Stimulated activated CD8-positive, alpha-beta memory T cell treated with anti-CD3 and anti-CD28 coated beads, Interleukin-2, amount 100 ng/mL, for 1 hour (primary cell): ENCODE measurements at places on chromosomes 5 and 9.
A peak's percentile ranks its signal among the peaks of the same experiment; 100 is the strongest.

DNA sequence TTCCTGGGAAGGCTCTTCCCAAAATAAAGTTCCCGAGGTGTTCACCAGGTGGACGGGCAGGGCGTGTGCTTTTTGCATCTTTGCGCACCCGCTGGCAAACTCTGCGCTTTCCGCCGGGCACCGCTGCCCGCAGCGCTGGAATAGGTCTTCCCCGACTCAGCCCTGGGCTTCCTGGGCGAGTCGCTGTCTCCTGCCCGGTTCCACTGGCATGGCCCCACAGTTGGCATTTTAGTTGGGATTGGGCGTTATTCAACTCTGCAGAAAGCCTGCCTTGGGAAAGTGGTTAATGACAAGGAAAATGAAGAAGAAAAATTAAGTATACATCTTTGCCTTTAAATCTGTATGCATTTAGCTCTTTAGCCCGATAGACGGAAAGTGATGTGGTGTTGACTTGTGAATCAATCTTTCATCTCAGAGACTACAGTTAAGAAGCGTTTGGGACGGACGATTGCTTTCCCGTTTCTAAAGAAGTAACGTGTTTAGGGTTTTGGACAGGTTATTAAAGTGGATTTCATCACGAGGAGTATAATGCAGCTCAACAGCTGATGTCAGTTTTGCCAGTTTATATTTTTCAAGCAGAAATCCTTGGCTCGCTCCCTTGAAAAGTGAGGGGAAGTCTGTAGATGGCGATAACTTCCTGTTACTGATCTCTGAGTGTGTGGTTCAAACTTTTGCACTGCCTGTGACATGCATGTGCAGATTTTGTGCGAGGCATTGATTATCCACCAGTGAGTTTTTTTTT is 946 bp downstream of the ADCY2 start:
- no peak for DNase-seq

DNA sequence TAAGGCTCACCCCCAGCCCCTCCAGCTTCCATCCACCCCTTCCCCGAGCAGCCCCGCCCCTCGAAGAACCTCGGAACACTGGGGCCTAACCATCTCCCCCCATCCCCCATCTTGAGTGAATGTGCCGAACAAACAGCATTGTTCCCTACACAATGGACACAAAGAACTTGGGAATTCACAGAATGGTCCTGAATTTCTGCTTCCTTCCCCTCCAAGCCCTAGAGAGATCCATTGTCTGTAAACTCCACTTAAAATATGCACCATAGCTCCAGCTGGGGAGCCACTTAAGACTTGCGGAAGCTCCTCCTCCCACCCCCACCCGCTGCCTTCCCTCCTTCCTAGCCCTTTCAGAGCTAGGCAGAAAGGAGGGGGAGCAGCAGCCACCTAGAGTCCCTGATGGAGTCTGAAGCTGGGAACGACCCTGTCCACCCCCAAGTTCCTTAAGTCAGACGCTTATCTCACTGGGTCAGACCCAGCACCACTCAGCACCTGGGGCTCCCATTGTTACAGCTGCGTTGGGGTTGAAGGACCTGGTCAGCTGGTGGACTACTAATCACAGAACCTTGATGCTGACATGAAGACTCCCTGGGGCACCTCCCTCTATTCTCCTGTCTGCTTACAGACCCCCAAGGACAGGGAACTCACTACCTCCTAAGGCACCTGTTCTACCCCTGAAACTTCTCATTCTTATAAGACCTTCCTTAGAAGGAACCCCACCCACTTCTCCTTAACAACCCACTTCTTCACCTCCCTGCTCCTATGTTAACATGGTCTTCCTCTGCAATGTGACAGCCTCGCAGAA is 61.4 kb downstream of the PCDH1 start:
- no peak for DNase-seq

DNA sequence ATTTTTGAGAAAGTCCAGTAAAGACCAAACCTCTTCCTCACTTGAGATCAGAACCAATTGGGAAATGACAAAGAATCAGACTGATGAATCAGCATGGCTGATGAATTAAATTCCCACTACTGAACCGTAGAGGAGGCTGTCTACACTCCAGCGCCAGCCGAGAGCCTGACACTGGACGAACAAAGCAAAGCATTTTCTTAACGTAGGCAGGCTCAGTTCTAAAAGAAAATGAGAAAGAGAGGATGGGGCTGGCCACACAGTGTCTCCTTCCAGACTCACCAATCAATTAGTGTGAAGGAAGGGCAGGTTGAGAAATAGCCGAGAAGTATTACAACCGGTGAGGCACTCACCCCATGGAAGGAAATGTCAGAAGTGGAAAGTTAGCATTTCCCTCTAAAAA is 49.4 kb downstream of the ITGA1 start:
- no peak for DNase-seq

GRCh38 chr5:491856-492155 is 32.4 kb downstream of the SLC9A3 start:
- DNase-seq, result no peak

GRCh38 chr9:4501147-4501507 is 10.9 kb downstream of the SLC1A1 start:
- no peak for DNase-seq

DNA sequence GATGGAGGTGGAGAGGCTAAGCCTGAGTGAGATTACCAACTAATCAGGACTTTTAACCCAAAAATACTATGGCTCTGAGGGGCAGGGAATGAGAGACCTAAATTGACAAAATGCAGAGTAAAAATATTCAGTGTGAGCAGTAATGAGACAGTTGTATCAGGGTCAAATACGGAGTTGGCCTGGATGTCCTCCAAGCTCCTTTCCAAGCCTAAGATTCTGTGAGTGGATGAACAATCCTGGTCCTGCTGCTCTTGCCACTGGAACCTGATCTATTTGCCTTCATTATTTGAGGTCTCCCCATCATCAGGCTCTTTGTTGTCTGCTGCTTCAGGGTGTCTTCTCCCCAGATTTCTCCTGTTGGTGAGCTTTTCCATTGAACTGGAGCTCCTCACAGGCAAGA is 1.1 kb downstream of the PDCD1LG2 start:
- DNase-seq, result no peak

GRCh38 chr5:32278406-32278805 is 34.3 kb downstream of the MTMR12 start:
- DNase-seq, result no peak

- peak; percentile 50 for DNase-seq
These were observed 269.4 kb upstream of the PTGER4 start for GRCh38 chr5:40410231-40410861.

DNA sequence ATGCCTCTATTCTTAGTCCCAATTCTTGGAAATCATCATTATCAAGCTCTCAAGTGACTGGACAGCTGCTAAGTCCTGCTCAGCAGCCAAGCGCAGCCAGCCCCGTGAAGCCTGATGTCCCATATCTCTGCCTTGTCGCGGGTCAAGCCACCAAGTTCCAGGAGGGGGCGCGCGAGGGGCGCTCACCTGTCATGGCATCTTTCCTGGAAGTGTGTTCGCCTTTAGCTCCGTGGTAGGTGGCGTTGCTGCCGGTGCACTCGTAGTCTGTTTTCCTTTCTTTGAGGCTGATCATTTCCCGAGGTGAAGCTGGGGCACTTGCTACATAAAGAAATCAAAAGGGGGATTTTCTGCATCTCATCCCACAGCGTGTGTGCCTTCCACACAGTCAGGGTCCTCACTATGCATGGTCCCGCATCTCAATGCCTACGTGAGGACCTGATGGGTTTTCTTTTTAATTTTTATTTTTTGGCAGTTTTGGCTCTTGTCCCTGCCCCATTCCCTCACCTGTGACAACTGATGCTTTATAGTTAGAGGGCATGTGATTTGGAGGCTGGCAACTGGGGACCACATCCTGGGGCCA is 227.0 kb upstream of the DAP start:
- peak; percentile 11 for DNase-seq

DNA sequence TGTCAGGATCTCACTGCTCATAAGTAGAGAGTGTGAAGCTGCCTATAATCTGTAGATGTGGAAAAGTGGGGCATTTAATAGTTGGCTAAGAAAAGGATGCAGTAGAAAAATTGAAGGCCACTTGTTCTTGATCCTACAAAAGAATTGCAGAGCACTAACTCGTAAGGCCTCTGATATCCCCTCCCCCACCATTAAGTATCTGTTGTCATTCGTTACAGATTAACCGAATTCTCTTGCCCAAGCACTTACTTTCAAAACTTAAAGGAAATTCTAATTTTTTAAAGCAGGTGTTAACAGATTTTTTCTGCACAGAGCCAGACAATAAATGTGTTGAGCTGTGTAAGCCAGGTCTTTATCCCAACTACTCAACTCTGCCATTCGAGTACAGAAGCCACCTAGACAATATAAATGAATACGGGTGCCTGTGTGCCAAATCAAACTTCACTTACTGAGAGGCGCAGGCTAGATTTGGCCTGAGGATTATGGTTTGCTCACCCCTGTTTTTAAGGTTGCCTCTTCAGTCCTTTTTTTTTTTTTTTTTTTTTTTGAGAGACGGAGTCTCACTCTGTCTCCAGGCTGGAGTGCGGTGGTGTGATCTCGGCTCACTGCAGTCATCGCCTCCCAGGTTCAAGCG is 234.8 kb downstream of the RFK start:
- no peak for DNase-seq

DNA sequence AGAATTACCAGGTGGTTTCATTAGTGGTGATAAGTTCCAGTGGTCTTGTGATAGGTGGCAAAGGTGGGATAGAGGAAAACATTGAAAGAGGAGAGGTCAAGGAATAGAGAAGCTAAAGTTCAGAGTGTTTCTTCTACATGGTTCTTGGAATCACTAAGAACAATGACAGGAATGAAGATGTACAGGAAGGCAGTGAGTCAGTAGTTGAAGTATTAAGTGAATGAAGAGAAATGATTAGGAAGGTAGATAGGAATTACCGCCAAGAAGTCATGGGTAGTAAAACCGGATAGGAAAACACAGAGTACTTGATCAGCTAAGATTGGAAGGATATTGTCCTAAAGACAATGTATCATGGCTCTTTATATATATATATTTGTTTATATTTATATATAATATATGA is 37.9 kb upstream of the RASA1 start:
- DNase-seq, result no peak

DNA sequence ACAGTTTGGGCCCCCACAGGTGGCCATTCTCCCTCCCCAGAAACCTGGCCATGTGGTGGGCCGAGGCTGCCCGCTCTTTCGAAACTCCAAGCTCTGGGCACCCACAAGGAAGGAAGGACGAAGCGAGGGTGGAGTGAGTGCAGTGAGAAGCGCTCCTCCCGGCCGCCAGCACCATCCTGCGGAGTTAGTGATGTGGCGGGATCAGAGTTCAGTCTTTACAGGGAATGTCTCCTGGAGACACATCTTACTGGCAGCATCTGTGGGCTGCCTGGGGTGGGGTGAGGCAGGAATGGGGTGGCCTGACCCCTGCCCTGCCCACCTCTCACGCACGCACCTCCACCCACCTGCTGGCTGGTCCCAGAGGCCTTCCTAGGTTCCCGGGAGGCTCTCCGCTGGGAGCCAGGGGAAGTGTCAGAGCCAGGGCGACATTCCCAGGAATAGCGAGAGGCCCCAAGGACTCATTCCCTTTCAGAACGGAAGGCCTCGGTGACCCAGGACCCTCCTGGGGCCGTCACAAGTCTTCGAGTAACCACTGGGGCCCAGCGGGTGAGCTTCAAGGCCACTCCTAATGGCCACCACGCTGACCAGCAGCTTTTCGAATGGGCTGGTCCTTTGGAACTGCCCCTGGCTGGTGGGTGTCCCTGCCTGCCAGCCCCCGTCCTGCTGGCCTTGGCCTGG is 5.5 kb upstream of the RNU6ATAC start:
- DNase-seq, result no peak

DNA sequence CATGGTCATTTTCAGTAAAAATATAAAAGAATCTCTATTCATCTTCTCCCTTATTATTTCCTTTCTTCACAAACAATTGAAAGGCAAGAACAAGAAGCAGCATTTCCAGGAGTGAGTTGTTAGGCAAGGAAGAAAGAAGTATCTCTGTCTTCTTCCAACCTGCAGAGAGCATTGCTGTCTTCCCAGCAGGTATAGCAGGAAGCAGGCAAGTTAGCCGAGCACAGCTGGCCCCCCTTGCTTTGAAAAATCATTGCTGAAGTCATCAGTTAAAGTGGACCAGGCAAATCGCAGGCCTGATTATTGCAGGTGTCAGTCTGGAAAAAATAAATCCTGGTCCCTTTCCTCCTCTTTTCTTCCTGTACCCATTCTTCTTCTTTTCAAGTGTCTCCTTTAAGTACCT is 353.1 kb upstream of the BRINP1 start:
- no peak for DNase-seq

DNA sequence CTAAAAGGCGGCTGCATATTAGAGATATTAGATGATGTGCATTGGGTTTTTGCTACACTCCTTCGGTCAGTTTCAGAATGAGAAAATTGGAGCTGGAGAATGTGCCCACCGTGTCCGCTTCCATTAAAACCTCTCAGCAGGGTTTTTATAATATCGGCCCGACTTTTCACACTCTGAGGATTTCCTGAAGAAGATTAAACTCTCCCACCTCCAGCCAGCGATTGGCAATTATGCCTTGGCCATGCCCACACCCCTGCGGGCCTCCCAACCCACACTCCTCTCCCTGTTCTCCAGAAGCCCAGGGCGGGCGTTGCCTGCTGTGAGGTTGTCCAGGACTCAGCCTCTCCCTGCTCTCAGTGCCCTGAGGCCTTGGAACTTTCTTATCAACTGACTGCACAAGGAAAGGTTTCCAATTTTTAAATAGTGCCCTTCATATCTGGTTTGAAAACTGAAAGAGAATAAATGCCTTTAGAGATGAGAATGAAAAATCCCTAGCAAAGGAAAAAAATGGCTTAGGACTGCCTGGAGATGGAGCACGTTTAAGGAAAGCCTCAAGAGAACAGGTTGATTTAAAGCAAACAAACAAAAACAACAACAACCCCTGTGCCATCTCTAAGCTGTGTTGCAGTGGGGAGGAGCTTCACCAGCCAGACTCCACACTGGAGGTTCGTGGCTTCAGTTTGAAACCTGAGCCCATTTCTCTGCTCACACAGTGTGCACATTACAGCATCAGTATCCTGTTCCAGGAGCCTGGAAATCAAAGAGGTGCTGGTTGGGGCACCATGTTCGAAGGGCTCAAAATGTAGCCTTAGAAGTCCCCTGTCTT is 292.9 kb downstream of the NSG2 start:
- DNase-seq, result no peak

GRCh38 chr5:132020568-132021339 is 9.3 kb upstream of the ACSL6 start:
- DNase-seq, result no peak

GRCh38 chr5:64973215-64973614 is 204.5 kb downstream of the CWC27 start:
- no peak for DNase-seq

DNA sequence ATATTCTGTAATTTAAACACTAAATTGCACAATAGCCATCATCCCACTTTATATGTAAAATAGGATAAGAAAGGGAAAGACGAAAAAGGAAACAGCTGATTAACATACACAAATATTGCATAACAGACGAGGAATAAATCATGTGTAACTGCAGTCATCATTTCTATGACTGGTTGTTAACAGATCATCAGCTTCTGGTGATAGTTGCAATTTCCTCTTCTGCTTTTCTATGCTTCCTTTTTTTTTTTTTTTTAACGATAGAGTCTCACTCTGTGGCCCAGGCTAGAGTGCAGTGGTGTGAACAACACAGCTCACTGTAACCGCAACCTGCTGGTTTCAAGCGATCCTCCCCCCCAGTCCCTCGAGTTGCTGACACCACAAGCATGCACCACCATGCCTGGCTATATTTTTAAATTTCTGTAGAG is 22.5 kb upstream of the JAKMIP2 start:
- DNase-seq, result peak; percentile 15
